ENCODE measurements at places on chromosomes 6 and 20. TPM values are rescaled to one million over a fixed set of nuclear protein-coding genes. Genes with fewer than 3 reads are reported as not detected.

PAX1 gene
- not detected for total RNA-seq

VAPB gene
- 51.0 TPM for total RNA-seq

MRAP2 gene
- total RNA-seq = 20.3 TPM

ID4 gene
- 0.66 TPM for total RNA-seq

HS3ST5 gene
- total RNA-seq = 0.56 TPM

NHLRC1 gene
- total RNA-seq = not detected

SEC63 gene
- 25.6 TPM for total RNA-seq

HELZ2 gene
- total RNA-seq = 4.6 TPM

HAO1 gene
- total RNA-seq = not detected

TRERF1 gene
- 1.3 TPM for total RNA-seq

BACH2 gene
- total RNA-seq = 4.1 TPM

XKR7 gene
- total RNA-seq = 0.02 TPM

SSTR4 gene
- total RNA-seq = not detected

MCHR2 gene
- not detected for total RNA-seq

POLH gene
- 12.4 TPM for total RNA-seq

SMPDL3A gene
- total RNA-seq = 27.8 TPM

NUDT3 gene
- 13.2 TPM for total RNA-seq

POLR1C gene
- total RNA-seq = 37.3 TPM

TRIM10 gene
- not detected for total RNA-seq
